Activated naive CD4-positive, alpha-beta T cell treated with anti-CD3 and anti-CD28 coated beads for 36 hours (primary cell): ENCODE measurements at places on chromosomes 16 and 17. TPM values are rescaled to one million over a fixed set of nuclear protein-coding genes. Genes with fewer than 3 reads are reported as not detected.
A peak's percentile ranks its signal among the peaks of the same experiment; 100 is the strongest.

Gene NHERF2
- total RNA-seq, result 1.5 TPM

- no peak for DNase-seq
Observed at GRCh38 chr16:6955303-6955702, 377.3 kb upstream of the RBFOX1 start.

DNA sequence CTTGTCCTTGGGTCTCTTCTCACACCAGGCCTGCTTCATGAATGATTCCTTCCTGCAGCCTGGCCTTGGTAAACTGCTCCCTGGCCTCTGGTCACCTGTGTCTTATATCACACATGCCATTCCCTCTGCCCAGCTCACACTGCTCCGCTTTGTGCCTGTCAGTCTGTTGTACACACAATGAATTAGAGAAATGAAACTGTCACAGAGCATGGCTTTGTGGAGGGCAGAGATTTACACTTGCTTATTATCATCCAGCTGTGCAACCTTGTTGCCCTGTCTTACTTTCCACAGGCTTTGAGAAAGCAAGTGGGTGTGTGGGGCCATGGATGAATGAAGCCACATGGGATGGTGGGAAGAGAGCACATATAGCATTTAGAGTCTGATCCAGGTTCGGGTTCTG is 22.4 kb downstream of the ALDH3A2 start:
- DNase-seq, result no peak

DNA sequence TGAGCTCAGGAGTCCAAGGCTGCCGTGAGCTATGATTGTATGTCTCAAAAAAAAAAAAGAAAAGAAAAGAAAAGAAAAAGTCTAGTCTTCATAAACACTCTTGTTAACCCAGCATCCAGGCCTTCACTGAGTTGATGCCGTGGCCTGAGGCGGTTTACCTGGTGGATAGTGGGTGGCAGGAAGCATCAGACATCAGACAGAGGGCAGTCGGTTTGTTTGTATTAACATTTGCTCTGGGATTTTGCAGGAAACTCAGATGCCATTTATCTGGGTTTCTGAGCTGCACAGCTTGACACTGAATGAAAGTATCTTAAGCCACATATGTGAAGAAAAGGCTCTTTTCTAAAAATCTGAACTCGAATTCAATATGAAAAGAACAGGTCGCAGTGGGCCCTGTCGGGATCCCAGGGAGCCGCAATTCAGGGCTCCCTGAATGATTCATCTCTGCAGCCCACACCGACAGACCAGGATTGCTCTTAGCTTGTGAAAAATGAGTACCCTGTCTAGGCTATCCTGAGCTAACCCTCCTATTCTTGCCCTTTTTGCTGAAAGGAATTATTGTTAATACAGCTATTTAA is 1.1 kb upstream of the DBNDD1 start:
- no peak for DNase-seq

Gene KRTAP4-3
- not detected for total RNA-seq

Gene KRTAP4-4
- not detected for total RNA-seq

GRCh38 chr17:50206604-50207293 is 5.3 kb upstream of the COL1A1 start:
- DNase-seq, result no peak

- DNase-seq, result no peak
Observed at GRCh38 chr16:54554581-54554980, 268.0 kb upstream of the IRX3 start.

DNA sequence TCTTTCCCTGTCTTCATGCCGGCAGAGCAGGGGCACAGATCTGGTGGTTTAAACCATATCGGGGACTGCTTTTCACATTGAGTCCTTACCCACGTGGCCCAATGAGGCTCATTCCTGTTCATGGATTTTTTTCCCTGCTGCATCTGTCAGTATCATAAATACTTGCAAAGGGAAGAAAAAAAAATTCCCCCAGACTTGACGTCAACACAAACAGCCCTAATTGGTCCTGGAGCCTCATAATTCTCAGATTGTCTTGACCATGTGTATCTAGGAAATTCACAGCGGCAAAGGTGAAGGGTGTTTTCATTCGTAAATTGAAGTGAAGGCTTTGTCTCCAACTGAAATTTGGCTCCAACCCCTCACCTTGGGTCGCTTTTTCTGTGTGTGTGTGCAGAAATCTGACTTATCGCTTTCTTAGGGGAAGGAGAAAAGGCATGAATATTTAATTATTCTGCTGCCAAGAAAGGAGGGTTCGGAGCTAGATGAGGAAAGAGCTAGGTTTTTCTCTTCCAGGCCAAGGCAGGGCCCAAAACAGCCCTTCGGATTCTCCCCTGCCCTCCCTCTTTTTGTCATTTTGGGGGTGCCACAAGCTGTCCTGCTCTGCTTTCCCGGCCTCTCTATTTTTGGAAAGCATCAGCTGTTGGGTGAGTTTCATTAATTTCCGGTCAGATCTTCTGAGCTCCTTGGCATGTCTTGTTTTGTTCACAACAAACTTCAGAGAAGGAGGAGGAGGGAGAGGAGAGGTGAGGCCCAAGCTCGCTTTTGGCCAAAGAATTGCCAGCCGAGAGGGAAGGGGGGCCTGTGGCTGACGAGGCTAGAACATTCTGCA is 17.8 kb upstream of the CIBAR2 start:
- DNase-seq, result no peak

DNA sequence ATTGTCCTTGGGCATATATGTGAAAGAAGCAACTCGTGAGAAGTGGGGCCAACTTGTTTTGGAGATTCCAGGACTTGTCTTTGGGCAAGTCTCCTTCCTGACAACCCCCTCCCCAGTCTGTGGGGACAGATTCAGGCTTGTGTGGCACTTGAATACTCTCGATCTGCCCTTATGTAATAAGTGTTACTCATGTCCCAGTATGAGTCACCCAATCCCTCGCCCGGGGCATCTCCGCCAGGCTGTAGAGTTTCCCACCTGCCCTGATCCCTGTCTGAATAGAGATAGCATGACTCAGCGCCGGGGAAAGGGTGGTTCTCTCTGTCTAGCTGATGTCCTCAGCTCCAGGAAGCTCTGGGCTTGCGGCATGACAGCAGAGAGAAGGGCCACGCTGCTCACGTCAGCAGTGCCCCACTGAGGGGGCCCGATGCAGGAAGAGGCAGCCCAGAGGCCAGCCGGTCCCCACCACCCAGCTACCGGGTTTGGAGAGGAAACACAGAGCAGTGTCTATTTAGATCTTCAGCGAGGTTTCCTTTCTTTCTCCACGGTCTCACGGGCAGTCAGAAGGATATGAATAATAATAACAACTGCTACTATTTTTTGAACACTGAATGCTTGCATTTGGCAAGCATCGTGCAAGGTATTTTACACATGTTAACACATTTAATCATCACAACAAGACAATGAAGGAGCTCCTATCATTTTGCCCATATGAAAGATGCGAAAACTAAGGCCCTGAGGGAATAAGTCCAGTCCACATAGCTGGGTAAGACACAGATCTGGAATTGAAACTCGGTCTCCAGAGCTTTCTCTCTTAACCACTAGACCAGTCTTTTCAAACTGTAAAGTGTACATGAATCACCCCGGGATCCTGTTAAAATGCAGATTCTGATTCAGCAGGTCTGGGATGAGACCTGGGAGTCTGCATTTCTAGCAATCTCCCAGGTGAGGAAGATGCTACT is 426.7 kb upstream of the MAF start:
- peak; percentile 78 for DNase-seq

DNA sequence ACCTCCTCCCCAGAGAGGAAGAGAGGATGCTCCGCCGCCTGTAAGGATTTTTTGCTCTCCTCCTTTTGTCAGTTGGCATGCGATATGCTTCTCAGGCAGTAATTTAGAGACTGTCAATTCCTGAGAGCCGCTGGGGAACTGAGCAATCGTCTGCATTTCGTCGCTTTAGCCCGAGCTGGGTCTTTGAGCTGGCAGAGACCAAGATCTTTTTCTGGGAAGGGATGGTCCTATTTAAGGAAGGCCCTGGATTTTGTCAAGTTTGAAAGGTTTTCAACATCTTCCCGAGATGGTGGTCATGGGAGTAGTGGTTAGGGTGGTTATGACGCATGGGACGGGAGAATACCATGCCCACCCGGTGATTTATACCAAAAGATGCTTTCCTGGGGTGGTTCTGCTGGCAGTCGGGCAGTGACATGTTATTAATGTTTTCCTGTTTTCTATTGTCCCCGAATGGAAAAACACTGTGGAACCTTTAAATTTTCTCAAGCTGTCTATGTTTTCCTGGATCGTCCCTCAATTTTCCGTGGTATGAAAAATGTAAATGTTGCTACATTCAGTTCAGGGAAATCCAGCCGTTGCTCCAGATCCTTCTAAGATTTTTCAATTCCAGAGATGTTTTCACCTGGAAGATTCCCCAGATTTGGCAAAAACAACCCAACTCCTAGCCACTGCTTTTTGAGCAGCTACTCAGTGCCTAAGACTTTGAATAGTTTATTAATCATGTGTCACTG is 586.4 kb downstream of the MAF start:
- no peak for DNase-seq

- peak; percentile 92 for DNase-seq
Observed at GRCh38 chr17:27544350-27545131, 86.4 kb upstream of the LGALS9 start.

Gene NR1D1
- 9.0 TPM for total RNA-seq

DNA sequence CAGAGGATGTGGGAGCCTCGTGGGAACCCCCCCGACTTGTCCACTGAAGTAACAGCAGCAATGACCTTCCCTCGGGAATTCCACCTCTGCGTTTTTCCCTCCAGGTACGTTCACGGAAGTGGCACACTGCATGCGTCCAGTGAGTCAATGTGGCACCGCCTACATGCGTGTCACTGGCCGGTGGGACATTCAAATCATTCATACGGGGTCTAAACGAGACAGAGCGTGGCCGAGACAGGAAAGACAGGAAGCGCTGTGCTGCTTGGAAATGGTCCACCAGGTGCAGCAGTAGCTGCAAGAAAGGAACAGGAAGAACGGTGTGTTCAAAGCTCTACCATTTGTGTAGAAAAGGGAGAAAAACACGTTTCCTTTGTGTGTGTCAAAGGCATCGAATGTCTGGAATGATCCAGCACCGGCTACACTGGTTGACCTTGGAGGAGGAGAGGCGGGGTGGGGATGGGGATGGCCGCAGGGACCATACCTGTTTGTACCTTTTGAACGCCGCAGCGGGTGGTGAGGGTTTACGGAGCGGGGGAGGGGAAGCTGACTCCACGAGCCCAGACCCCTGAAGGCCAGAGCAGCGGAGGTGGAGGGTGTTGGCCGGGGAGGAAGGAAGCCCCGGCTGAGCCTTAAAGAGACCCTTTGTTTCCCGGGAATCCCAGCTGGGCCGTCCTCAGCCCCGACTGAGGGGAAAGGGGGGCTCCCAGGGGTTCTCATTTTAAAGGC is 1.7 kb upstream of the PGAP6 start:
- DNase-seq, result peak; percentile 80

DNA sequence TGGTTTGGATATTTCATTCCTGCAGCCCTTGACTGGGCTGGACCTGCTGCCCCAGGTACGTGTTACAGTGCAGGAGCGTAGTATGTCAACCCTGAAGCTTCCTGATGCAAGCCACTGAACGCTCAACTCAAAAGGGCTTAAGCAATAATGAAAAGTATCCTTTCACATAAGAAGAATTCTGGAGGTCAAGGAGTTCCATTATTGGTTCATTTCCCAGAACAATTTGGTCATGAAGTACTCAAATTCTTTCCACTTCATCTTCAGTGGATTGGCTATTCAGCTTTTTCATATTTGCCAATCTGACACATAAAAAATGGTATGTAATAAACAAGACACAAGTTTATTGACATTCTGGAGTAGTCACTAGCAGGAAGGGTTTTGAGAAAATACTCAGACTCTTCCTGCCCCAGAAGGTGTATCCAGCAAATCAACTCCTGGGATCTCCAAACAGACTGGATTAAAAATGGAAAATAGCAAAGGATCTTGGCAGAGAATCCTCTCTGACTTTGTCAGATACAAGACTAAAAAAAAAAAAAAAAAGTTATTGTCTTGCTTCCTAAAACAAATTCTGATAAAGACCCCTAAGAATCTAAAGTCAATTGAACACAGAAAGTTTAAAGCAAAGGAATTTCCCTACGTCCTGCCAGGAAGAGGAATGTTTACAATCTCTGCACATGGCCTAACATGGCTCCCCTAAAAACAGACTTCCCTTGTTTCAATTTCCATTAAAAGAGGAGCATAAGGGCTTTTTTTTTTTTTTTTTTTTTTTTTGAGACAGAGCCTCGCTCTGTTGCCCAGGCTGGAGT is 37.5 kb upstream of the WSB1 start:
- no peak for DNase-seq

- no peak for DNase-seq
Observed at GRCh38 chr17:31388351-31388750, 3.1 kb upstream of the RAB11FIP4 start.

- no peak for DNase-seq
Observed at GRCh38 chr17:16293931-16294330, 59.3 kb downstream of the CENPV start.

Gene GOT2
- total RNA-seq, result 156 TPM

DNA sequence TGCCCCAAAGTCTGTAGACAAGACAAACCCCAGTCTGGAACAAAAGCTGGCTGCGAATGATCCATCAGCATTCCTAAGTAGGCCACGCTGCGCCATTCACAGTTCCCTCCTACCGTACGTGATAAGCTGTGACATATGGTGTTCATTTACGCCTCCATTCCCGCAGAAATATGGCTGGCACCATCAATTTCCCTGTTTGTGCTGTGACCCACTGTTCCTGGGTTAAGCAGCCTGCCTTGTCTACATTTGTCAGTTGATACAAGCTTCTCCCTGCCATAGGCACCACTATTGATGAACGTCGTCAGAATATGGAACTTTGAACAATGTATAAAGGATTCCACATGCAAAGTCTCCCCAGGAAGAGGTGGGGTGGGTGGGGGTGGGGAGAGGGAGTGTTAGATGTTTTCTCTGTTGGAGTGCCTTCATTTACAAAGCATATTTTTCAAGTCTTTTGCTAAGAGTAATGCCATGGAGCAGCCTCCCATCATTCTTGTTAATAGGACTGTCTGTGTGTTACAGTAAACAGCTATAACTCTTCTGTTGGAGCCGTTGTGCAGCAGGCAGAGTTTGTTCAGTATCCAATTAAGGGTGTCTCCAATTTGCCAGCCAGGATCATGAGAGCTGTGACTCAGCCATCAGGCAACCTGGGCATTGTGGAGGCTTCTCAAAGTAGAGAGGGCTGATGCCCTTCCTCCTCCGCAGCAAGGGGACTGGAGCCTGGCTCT is 294.6 kb downstream of the TMEM114 start:
- no peak for DNase-seq

Gene CDH3
- total RNA-seq, result 23.3 TPM

Gene CES5A
- not detected for total RNA-seq

DNA sequence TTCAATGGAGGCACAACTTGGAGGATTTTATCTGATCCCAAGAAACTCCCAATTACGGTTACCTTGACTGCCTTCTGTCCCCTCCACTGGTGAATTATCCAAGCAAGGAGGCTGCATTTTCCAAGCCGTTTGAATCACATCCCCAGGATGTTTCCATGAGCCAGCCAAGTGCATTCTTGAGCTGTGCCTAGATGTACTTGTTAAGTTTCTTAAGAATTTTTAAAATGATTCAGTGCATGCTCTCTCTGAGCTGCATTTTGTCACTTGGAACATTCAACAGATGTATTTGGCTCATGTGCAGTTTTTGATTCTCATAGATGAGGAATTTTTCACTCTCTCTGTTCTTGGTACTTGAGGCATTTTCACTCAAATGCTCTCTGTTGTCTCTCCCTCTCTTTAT is 202.6 kb upstream of the MYOCD start:
- no peak for DNase-seq
